ENCODE measurements at places on chromosomes 7 and 10.

GRCh38 chr7:106276513-106276912 is 8.3 kb downstream of the NAMPT start:
- DNase-seq = no peak

DNA sequence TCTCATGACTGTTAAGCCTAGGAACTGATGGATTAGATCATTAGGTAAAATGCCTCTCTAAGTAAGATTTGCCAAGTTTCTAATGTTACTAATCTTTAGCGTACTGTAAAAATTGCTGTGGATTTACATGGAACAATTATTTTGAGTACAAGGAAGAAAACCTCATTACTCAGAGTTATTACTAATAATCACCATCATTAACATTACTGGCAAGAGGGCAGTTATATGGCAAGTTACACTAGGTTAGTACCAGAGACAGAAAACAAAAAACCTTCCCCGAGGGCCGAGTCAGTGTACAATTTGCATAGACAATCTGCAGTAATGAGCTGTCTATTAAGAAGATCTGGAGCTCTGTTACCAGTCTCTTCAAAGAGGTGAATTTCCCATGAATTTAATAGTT is 775.6 kb downstream of the GATA3 start:
- no peak for DNase-seq

GRCh38 chr7:85038466-85038865 is 148.4 kb downstream of the SEMA3D start:
- no peak for DNase-seq

DNA sequence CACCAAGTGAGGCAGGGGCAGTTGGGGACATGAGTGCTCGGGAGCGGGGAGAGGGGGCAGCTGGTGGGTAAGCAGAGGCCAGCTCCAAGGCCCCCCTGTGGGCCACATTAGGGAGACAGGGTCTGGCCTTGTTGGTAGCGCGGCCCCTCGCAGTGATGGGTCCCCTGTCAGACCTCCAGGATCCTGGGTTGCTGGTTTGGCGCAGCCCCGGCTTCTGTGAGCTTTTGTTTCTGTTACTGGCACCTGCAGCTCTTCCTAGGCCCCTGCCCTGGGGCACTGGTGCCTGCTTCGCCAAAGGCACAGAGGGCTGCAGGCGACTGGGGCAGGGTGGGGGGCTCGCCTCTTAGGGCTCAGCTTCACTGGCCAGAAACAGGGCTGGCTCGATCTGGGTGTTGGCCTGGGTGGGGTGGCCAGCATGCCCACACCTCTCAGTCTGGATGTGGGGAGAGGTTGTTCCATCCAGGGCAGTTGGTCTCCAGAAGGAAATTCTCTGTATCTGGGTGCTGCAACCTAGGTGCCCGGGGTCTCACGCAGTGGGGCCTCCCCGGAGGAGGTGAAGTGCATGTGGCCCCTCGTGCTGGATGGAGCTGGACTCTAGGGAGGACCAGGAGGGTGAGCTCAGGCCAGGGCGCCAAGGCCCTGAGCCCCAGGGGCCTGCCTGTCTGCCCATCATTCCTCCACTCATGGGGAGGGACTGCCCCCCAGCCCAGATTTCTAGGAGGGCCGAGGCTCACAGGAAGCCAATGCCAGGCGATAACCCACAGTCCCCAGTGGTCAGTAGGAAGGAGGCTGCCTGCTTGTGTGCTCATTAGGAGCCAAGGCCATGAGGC is 138.6 kb downstream of the LHPP start:
- DNase-seq = no peak

DNA sequence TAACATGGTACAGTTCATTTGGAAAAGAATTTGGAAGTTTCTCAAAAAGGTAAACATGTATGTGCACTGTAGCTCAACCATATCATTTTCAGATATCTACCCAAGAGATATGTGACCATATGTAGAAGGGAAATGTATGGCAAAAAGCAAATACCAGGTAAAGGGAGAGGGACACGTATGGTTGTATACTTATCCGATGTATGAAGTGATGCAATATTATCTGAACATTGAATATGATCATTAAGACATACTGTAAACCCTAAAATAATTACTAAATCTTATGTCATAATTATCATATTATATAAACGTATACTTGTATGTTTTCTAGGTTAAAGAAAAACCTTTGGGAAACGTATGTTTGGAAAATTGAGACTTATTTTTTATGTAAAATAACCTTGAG is 367.5 kb upstream of the KCND2 start:
- DNase-seq = no peak

- no peak for DNase-seq
These were observed 490.0 kb downstream of the PTPRN2 start for GRCh38 chr7:158097453-158098124.

DNA sequence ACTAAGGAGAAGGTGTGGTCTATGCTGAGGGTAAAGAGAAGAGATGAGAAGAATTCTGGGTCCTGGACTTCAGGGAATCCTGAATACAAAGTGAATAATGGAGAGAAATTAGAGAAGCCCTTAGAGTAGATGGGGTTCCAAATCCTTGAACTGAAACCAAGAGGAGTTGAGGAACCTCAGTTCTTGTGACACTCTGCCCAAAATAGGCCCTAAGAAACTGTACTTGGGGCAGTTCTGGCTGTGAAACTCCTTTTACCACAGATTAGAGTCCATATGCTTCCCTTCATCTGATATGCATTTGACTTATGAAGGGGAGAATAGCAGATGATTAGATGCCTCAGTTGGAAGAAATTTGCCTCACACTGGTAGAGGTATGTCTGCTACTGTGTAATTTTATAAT is 19.0 kb downstream of the TES start:
- DNase-seq = no peak

- DNase-seq = peak; percentile 2
These were observed 61.0 kb upstream of the MKI67 start for GRCh38 chr10:128186959-128187787.

Measured in activated naive CD4-positive, alpha-beta T cell (primary cell).